ENCODE measurements at places on chromosomes 5 and 9.

- DNase-seq = no peak
Measured at GRCh38 chr9:99054581-99054980, 50.3 kb upstream of the TGFBR1 start.

DNA sequence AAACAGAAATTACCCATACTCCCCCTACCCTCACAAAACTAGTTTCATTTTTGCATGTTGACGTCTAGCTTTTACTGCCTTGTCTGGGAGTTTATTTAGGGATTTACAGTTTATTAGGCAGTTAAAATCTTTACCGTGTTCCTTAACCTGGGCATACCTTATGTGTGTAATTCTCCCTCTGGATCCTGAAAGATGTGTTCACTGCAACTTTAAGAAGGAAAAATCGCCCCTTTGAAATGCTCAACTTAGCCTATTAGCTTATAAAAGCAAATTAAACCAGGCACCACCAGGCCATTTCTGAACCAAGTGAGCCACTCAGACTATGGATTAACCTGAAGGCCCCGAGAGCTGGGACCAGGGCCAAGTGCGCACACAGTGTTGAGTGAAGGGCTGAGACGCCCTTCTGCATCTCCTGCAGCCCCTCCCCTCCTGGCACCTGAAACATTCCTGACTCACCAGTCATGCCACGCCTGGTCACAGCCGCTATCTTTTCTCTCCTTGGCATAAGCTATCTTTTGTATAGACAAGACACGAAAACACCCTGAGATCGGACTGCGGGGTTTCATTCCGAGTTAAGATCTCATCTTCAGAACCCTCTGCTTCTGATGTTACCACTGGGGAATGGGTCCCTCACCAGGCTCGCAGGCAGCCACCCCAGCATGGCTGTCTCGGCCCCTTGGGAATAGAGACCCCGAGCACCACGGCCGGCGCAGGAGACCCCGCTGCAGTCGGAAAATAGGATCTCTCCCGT lies 111.9 kb downstream of the ROR2 start:
- no peak for DNase-seq

DNA sequence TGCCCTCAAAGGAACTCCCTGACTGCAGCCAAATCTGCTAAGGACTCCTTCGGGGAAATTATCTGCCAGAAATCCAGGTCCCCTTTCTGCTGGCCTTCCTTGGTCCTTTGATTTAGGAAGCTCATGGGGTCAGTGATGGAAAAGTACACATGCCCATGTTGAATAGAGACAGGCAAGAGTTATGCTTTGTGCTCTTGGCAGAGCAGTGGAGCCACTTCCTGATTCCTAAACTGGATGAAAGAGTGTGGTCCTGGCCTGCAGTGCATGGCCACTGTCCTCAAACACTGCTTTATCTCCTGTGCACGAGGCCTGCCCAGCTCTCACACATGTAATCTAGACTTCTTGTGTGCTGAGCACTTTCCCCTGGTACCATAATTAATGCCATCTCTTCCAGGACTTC lies 2.0 kb upstream of the EBF1 start:
- DNase-seq = no peak

GRCh38 chr5:69288069-69288468 lies 44.5 kb downstream of the CCDC125 start:
- no peak for DNase-seq

DNA sequence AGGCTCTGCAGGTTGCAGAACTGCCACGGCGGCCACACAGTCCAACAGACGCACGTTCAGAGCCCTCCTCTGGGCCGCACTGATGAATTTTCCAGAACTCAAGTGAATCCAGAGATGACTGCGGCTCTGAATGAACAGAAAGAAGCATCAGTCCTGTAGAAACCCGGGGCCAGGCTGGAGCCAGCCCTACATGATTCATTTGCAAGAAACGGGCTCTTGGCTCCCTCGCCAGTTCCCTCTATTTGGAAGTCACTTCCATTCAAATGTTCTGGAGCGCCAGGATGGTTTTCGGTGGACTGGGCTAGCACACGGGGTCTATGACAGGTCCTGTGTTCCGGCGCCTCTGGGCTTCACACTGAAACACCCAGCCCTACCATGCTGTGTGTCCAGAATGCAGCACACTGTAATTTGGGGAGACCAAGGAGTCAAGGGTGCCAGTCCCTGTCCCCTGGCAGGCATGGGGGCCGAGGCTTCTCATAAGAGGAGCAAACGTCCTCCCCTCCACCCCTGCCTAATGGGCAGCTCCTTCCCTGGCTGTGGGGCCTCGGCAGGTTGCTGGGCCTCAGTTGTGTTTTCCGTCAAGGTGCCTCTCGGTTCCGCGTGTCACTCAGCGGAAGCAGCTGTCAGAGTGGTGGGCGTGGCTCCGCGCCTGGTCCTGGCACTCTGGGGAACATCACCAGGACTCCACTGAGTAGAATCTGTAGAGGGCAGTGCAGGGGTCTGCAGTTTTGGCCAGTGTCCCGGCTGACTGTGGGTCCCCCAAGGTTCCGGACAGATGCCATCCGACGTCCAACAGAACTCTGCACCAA lies 18.1 kb upstream of the COL5A1 start:
- no peak for DNase-seq

All from activated CD4-positive, alpha-beta T cell treated with anti-CD3 and anti-CD28 coated beads for 48 hours (primary cell).